ENCODE measurements at places on chromosomes 7 and 10.

DNA sequence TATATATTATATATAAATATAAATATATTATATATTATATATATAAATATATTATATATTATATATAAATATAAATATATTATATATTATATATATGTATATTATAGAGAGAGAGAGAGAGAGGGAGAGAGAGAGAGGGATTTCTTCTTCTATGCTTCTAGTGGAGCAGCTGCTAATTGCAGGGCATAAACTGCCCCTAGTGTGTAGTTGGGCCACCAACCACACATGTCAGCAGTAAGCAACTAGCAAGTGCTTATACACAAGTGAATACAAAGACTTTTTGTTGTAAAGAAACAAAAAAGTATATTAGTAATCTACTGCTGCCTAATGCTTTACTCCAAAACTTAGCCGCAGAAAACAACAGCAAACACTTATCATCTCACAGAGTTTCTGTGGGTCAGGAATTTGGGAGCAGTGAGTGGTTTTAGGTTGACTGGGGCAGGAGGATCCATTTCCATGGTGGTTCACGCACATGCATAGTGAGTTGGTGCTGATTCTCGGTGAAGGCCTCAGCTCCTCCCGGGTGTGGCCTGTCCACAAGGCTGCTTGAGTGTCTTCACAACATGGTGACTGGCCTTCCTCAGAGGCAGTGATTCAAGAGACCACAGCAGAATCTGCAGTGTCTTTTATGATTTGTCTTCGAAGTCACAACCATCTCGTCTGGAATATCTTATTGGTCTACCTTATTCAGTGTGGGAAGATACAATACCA is 25.5 kb upstream of the BAG3 start:
- H3K4me3 ChIP-seq, result no peak overlapping the region
- H3K4me1 ChIP-seq, result no peaks in the 10 kb centered on the region
- no peak for DNase-seq
- H3K27ac ChIP-seq, result no peak overlapping the region
- no peaks in the 10 kb centered on the region for H3K27me3 ChIP-seq

- H3K27me3 ChIP-seq, result no peaks in the 10 kb centered on the region
- no peaks in the 10 kb centered on the region for H3K36me3 ChIP-seq
- no peak overlapping the region for H3K27ac ChIP-seq
- no peak for DNase-seq
These were observed 77.5 kb upstream of the PHYHIPL start for GRCh38 chr10:59098831-59099452.

- DNase-seq, result no peak
- no peak overlapping the region for H3K27ac ChIP-seq
- no peak overlapping the region for H3K4me3 ChIP-seq
- no peaks in the 10 kb centered on the region for H3K36me3 ChIP-seq
- no peaks in the 10 kb centered on the region for H3K27me3 ChIP-seq
These were observed 259.8 kb downstream of the GLI3 start for GRCh38 chr7:41977151-41977651.

- no peak overlapping the region for H3K4me3 ChIP-seq
- H3K27me3 ChIP-seq, result no peaks in the 10 kb centered on the region
- H3K36me3 ChIP-seq, result peaks cover 51% of the 10 kb centered on the region
- no peak for DNase-seq
- H3K4me1 ChIP-seq, result no peaks in the 10 kb centered on the region
- no peak overlapping the region for H3K27ac ChIP-seq
These were observed 42.9 kb upstream of the STOX1 start for GRCh38 chr10:68784476-68784875.

- H3K27me3 ChIP-seq, result no peaks in the 10 kb centered on the region
- H3K4me1 ChIP-seq, result peaks cover 5% of the 10 kb centered on the region
These were observed at the start of gene TACR2 for GRCh38 chr10:69416695-69417094. TSS of gene TACR2 (minus strand) at chr10:69416918. CDS start at chr10:69416323, 595 bp downstream.

DNA sequence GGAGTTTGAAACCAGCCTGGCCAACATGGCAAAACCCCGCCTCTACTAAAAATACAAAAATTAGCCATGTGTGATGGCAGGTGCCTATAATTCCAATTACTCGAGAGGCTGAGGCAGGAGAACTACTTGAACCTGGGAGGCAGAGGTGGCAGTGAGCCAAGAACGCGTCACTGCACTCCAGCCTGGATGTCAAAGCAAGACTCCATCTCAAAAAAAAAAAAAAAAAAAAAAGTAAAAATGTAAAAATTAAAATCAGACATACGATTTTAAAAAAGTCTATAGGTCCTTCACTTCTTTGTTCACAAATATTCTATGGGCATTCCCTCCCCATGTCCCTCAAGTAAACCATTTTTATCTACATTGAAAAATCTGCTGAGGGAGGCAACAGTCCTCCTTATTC is 34.9 kb upstream of the TLL2 start:
- no peaks in the 10 kb centered on the region for H3K27me3 ChIP-seq
- no peak for DNase-seq
- no peaks in the 10 kb centered on the region for H3K4me1 ChIP-seq
- H3K36me3 ChIP-seq, result peaks cover 67% of the 10 kb centered on the region
- no peak overlapping the region for H3K27ac ChIP-seq
- H3K4me3 ChIP-seq, result no peak overlapping the region

GRCh38 chr10:123585477-123586445 is 80.4 kb upstream of the GPR26 start:
- H3K4me1 ChIP-seq, result no peaks in the 10 kb centered on the region
- no peak for DNase-seq
- no peak overlapping the region for H3K27ac ChIP-seq

DNA sequence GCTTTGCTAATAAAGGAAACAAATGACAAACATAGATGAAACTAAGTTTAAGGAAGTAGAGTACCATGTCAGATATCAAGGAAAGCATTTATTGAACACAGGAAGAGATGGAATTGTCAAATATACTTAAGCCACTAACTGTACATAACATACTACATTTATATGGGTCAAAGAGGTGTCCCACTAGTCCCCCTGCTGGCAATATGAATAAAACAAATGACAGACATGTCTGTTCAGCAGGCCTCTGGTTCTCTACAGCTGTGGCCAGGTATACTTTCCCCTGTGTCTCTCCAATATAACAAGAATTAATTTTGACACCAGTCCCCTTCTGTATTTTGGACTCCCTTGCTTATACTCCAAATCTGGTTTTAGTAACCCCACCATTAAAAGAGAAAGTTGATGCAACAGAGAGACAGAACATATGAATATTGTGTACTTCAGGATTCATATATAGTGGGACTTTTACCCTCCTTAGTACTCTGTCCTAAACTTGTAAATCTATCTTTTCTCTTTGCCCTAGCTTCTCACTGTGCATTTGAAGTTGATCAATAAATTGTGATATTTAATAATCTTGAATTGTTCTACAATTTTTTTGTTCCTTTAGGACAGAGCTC is 42.9 kb downstream of the CD36 start:
- no peaks in the 10 kb centered on the region for H3K36me3 ChIP-seq
- H3K4me1 ChIP-seq, result no peaks in the 10 kb centered on the region
- H3K27ac ChIP-seq, result no peak overlapping the region
- no peaks in the 10 kb centered on the region for H3K27me3 ChIP-seq
- DNase-seq, result no peak
- no peak overlapping the region for H3K4me3 ChIP-seq

DNA sequence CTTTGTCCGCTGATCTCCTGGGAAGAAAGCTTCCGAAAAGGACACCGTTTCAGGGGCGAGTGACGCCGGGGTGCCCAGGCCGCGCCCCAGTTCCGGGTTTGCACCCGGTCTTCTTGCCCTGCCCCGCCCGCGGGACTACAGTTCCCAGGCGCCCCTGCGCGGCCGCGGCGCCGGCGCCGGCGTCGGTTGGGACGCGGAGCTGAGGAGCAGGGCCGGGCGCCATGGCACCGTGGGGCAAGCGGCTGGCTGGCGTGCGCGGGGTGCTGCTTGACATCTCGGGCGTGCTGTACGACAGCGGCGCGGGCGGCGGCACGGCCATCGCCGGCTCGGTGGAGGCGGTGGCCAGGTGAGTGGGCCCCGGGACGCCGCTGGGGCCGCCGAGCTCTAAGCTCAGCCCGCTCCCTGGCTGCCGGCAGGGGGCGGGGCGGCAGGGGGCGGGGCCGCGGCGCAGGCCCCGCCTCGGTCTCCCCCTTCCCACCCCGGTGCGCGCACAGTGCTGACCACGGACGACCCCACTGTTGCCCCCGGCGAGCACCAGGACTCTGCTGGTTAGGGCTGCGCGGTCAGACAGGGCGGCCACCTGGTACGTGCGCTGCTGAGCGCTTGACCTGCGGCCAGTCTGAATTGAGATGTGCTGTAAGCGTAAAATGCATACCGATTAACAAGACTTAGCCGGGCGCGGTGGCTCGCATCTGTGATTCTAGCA is at the start of gene LHPP:
Gene LHPP, plus strand, starts transcription at position 182 of the 706 bp plus-strand sequence. Its CDS starts 40 bp downstream, at position 222.
- peak within 1 kb of the TSS; percentile 85 for H3K27ac ChIP-seq
- H3K36me3 ChIP-seq, result no peaks in the 10 kb centered on the region
- DNase-seq, result peak; percentile 87
- peaks cover 17% of the 10 kb centered on the region for H3K4me1 ChIP-seq

- peaks cover 77% of the 10 kb centered on the region for H3K4me1 ChIP-seq
- H3K36me3 ChIP-seq, result peaks cover 8% of the 10 kb centered on the region
- H3K27ac ChIP-seq, result no peak overlapping the region
- no peaks in the 10 kb centered on the region for H3K27me3 ChIP-seq
These were observed 5.5 kb downstream of the ANXA11 start for GRCh38 chr10:80199828-80200227.

- H3K36me3 ChIP-seq, result no peaks in the 10 kb centered on the region
- peaks cover 40% of the 10 kb centered on the region for H3K4me1 ChIP-seq
- DNase-seq, result no peak
- no peaks in the 10 kb centered on the region for H3K27me3 ChIP-seq
- no peak overlapping the region for H3K27ac ChIP-seq
- no peak overlapping the region for H3K4me3 ChIP-seq
These were observed 4.9 kb downstream of the PILRA start for GRCh38 chr7:100378114-100378755.

DNA sequence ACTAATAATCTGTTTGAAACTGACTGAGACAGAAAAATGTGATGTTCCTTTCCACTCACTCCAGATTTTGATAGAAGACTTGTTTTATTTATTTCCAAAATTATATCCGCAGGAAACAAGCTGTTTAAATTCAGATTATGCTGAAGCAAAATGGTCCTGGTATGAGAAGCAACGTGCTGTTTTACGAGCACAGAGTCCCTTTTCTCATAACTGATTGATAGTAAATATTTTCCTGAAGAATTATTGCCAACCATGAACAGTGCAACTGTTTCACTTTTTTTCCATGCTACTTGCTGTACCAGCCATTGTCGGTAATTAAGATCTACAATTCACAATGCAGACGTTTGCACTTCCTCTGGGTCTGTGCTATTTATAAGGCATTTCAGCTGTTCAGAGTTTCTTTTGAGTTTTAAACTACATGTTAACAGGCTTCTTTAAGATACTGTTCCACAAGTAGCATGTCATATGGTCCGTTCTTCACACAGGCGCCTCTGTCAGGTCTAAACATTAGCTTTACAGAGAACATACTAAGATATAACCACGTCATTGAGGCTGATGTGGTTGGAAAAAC is 103.8 kb downstream of the POLL start:
- H3K36me3 ChIP-seq, result peaks cover under 1% of the 10 kb centered on the region
- no peak for DNase-seq
- no peak overlapping the region for H3K27ac ChIP-seq
- H3K4me1 ChIP-seq, result no peaks in the 10 kb centered on the region
- no peak overlapping the region for H3K4me3 ChIP-seq

- no peak overlapping the region for H3K27ac ChIP-seq
- no peak overlapping the region for H3K4me3 ChIP-seq
- H3K4me1 ChIP-seq, result peaks cover 10% of the 10 kb centered on the region
These were observed 89.4 kb upstream of the DUSP5 start for GRCh38 chr10:110408203-110408871.

- DNase-seq, result peak; percentile 41
- H3K4me1 ChIP-seq, result peaks cover 27% of the 10 kb centered on the region
- H3K36me3 ChIP-seq, result no peaks in the 10 kb centered on the region
- H3K27me3 ChIP-seq, result no peaks in the 10 kb centered on the region
These were observed 95.4 kb downstream of the ELMO1 start for GRCh38 chr7:37352974-37353948.

DNA sequence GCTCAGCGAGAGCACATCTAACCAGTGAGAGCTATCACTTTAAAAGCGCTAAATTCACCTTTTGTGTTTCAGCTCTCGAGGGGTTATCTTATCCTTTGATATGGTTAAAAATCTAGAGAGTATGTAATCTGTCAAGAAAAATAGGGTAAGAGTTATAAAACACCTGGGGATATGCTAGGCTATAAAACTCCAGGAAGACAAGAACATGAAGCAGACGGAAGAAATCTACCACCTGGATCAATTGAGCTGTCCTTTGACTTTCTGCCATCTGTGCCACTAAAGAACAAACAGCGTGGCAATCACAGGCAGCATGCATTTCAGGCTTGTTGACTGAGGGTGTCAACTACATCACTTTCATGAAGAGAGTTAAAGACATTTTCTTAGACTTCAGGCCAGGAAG is 83.1 kb downstream of the ZNF248 start:
- DNase-seq, result no peak
- H3K4me1 ChIP-seq, result no peaks in the 10 kb centered on the region
- H3K36me3 ChIP-seq, result no peaks in the 10 kb centered on the region
- no peak overlapping the region for H3K27ac ChIP-seq
- no peaks in the 10 kb centered on the region for H3K27me3 ChIP-seq
- H3K4me3 ChIP-seq, result no peak overlapping the region

- no peak overlapping the region for H3K4me3 ChIP-seq
- H3K4me1 ChIP-seq, result no peaks in the 10 kb centered on the region
- no peak overlapping the region for H3K27ac ChIP-seq
- no peaks in the 10 kb centered on the region for H3K27me3 ChIP-seq
These were observed 466.1 kb upstream of the FOXK1 start for GRCh38 chr7:4216016-4216415.

- H3K27ac ChIP-seq, result no peak overlapping the region
- H3K4me3 ChIP-seq, result no peak overlapping the region
- no peaks in the 10 kb centered on the region for H3K27me3 ChIP-seq
- no peak for DNase-seq
- H3K36me3 ChIP-seq, result no peaks in the 10 kb centered on the region
These were observed 12.2 kb upstream of the FFAR4 start for GRCh38 chr10:93554316-93554663.

- H3K27ac ChIP-seq, result peak overlapping the region; percentile 56
- DNase-seq, result peak; percentile 23
- H3K27me3 ChIP-seq, result no peaks in the 10 kb centered on the region
- H3K4me3 ChIP-seq, result peak overlapping the region; percentile 20
- peaks cover 2% of the 10 kb centered on the region for H3K36me3 ChIP-seq
- peaks cover 81% of the 10 kb centered on the region for H3K4me1 ChIP-seq
These were observed 8.6 kb downstream of the CTBP2 start for GRCh38 chr10:125151553-125152449.

DNA sequence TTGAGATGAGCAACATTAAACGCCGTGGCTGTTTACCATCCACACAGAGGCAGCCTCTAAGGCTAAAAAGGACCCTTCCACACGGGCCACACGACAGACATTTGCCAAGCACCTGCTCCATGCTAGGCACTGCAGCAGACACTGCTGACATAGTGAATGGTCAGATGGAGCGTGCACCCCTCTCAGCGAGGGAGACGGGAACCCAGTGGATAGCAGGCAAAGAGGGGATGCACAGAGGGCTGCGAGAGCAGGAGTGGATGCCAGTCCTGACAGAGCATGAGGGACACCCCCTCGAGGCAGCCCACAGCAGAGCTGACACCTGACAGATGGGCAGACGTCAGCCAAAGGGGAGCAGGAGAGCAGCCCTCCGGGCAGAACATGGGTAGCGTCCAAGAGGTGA is 5.6 kb upstream of the STK32C start:
- no peaks in the 10 kb centered on the region for H3K27me3 ChIP-seq
- H3K36me3 ChIP-seq, result no peaks in the 10 kb centered on the region
- H3K27ac ChIP-seq, result no peak overlapping the region
- peaks cover 5% of the 10 kb centered on the region for H3K4me1 ChIP-seq
- DNase-seq, result no peak

- no peak overlapping the region for H3K27ac ChIP-seq
- no peak for DNase-seq
- no peaks in the 10 kb centered on the region for H3K27me3 ChIP-seq
- no peak overlapping the region for H3K4me3 ChIP-seq
- no peaks in the 10 kb centered on the region for H3K36me3 ChIP-seq
- H3K4me1 ChIP-seq, result no peaks in the 10 kb centered on the region
These were observed 1125.3 kb upstream of the C7orf33 start for GRCh38 chr7:147465223-147465622.

Measured in natural killer cell (primary cell).